OCI-LY7 (cell line): ENCODE measurements at places on chromosomes 3 and 15.

DNA sequence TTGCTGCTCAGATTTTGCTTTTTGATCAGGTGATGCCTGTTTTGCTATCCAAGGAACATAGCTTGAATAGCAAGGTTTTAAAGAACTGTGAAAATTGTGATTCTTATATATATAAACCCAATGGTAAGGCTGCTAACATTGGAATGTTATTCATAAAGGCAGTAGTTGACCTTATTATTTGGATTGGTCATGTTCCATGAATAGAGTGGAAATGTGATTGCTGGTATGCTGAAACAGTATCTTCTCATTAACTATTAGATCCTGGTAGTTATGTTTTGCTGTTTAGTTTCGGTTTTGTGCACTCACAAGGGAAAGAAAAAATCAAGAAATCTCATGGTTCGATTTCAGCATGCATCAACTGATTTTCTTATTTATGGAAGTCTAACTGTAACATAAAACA is 78.7 kb upstream of the NPHP3 start:
- no peak for DNase-seq

DNA sequence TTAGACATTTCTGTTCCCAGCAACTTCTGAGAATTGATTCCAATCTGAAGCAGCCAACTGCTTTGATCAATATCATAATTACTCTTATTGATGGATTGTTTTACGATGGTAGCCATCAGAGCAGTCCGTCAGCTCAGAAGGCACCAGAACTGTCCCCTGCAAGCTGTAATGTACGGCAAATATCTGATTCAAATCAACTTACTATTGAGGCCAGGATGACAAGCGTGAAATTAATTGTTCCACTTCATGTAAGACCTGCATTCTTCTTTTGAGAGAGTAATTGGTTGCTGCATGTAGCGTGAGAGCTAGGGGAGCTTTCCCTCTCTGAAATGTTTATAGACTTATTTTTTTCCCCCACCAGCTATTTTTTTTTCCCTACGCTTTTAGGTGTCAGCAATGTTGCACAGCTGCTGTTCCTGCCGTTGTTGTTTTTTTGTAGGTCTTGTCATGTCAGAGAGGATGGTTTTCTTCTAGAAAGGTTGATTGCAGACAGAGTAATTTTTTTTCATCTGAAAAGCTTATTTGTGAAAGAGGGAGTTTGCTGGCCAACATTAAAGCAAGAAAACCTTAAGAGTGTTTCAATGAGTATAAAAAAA is 134.9 kb downstream of the CACNA2D3 start:
- DNase-seq: no peak

DNA sequence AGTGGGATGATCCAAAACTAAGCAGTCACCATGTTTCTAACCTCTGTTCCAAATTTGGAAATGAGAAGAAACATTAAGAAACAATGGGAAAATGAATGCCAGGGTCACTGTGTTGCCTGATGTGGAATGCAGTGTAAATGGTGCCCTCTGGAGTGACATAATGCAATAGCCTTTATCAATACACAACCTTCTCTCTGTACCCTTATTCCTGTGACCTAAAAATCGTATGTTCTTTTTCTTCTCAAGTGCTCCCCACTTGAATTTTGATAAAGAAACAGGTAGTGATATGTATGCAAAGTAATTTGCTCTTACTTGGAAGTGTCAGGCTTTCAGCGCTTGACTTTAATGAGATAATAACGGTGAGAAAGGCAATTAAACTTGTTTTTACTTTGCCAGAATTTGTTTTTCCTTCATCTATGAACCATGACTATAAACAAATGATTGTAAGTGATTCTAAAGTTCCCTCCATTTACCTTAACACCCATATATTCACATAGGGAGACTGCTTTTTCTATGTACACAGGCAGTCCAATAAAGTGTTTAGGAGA is 145.8 kb upstream of the THRB start:
- DNase-seq: no peak

- no peak for DNase-seq
Measured at GRCh38 chr3:98433764-98434163, 29.2 kb upstream of the OR5K1 start.

DNA sequence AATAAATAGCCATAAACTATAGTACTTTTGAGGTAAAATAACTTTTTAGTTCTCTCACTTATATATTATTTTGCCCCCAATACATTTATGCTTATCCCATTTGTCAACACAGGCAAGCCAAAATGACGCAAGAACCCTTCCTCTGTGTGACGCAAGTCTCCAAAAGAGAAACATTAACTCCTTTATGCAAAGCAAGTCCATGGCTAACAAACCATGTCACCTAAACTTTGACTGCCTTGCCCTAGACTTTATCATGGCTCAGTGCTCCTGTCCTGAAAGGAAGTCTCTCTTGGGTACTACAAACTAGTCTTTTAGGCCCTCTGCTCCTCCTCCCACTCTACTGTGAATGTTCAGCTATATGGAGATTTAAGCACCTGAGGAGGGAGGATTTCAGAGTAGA is 230.5 kb downstream of the UNC13C start:
- no peak for DNase-seq

DNA sequence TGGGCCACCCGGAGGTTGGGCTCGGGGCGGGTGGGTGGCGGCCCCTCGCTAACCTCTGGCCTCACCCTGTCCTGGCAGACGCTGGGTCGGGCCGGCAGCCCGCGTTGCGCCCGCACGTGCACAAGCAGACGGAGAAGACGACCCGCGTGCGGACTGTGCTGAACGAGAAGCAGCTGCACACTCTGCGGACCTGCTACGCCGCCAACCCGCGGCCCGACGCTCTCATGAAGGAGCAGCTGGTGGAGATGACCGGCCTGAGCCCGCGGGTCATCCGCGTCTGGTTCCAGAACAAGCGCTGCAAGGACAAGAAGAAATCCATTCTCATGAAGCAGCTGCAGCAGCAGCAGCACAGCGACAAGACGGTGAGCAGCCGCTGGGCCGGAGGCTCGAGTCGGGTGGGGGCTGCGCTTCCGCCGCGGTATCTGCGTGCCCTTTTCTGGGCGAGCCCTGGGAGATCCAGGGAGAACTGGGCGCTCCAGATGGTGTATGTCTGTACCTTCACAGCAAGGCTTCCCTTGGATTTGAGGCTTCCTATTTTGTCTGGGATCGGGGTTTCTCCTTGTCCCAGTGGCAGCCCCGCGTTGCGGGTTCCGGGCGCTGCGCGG is 3.7 kb downstream of the ISL2 start:
- DNase-seq: no peak

GRCh38 chr15:41603941-41604911 is 45.2 kb downstream of the TYRO3 start:
- peak; percentile 64 for DNase-seq

- DNase-seq: no peak
Measured at GRCh38 chr3:17982211-17982880, 239.9 kb upstream of the TBC1D5 start.

- no peak for DNase-seq
Measured at GRCh38 chr3:156641618-156641975, 32.8 kb upstream of the TIPARP start.

- DNase-seq: no peak
Measured at GRCh38 chr3:143484846-143485512, 363.3 kb downstream of the SLC9A9 start.

GRCh38 chr3:44179246-44179645 is 62.4 kb upstream of the TOPAZ1 start:
- DNase-seq: no peak

DNA sequence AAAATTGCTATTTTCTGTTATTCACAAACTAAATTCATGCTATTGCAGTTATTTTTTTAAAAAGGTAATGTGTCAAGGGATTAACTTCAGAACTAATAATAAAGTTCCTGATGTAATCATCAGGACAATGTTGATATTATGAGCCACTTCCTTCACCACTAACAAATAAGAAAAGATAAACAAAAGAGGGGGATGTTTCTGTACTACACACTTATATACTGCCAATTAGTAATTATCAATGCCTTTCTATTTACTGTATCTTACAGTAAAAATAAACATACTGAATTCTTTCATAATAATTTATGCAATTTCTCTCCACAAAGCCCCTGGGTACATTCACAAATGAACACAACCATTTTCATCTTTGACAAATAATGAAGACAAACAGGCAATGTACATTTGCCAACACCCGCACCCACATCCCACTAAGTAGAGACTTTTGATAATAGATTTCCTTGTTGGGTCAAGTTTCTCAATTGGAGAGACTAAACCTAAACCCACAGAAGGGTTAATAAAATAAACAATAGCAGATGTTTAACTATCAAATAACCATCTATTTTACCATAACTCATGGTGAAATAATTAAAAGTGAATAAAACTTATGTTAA is 3.7 kb downstream of the CBLB start:
- DNase-seq: no peak

DNA sequence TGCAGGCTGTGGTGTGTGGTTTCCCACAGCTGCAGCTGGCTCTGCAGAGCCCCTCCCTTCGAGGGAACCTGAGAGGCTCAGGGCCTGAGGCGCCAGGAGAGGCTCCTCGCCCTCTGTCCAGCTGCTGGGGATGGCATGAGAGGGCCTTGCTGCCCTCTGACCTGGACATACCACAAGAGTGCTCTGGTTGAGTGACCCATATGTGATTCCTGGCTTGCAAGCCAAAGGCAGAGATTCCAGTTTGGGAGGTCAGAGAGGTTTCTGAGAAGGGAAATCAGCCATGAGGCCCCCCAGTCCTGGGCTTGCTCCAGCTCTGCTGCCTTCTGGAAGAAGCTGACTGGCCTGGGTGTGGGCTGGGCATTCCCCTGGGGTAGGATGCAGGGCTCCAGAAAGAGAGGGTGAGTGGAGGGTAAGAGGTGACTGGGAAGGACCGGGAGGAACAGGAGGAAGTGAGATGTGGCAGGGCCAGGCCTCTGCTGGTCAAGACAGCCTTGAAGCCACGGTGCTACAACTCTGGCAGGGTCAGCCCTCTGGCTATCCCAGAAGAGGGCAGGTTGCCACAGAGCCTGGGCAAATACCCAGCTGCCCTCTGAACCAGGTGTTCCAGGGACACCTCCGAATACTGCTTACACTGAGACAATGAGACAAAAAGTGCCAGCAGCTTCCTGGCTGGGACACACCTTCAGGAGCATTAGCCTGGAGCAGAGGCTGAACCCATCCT is 16.0 kb upstream of the SRP14 start:
- DNase-seq: peak; percentile 86

DNA sequence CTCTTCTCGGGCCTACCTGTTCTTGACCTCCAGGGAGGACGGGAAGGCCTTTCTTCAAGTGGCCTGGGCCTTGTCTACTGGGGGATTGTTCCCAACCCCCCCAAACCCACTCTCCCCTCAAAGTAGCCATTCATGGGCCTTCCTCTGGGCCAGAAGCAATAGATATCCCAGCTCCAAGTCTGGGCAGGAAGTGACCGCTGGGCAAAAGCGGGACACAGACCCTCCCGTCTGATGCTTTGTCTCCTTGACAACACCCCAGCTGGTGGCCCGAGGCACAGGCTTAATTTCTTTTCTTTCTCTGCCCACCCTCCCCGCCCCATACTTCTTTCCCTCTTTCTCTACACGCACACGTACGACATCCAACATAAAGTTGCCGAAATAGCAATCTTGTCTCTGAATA is 41.4 kb upstream of the FEZF2 start:
- no peak for DNase-seq

DNA sequence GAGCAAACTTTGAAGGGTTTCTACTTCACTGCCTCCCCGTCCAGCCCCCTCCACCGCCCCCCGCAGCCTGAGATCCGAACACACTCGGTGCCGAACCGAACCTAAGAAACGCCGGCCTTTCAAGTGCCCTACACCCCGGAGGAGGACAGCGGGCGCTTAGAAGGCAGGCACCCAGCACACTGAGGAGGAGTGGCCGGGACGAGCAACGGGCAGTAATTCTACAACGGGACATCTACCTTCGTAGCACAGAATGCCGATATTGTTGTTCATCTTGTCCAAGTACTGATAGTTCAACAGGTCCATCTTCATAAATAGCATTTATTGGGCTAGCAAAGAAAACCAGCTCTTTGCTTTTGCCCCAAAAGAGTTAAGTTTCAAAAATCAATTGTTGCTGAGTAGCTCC is 513 bp downstream of the VGLL4 start:
- DNase-seq: peak; percentile 44

DNA sequence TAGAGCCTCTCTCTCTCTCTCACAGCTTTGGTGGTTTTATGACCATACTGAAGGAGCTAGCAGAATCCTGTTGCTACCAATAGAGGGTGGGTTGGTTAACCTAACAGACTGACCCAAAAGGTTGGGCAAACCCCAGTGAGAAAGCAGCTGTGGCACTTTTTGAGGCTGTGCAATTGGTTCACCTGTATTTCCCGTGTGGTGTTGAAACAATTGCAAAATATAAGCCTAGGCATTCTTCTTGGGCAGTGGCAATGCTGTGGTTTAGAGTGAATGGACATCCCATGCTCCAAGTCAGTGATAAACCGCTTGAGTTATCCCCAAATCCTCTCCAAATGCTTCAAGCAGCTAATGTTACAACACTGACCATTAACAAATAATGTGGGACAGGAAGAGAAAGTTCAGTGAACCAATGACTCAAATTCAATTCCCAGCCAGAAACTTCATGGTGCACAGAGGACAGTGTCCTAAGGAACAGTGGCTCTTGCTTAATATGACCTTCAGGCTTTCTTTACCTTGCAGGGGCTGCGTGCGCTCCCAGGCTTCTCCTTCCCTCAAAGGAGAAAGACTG is 261.9 kb upstream of the ICE2 start:
- DNase-seq: no peak
